ENCODE measurements at places on chromosomes 1 and 21.
A peak's percentile ranks its signal among the peaks of the same experiment; 100 is the strongest.

GRCh38 chr1:30058970-30059369 lies 664.4 kb downstream of the MATN1 start:
- no peak for DNase-seq

GRCh38 chr1:176701151-176701866 lies 238.3 kb downstream of the PAPPA2 start:
- DNase-seq: no peak

DNA sequence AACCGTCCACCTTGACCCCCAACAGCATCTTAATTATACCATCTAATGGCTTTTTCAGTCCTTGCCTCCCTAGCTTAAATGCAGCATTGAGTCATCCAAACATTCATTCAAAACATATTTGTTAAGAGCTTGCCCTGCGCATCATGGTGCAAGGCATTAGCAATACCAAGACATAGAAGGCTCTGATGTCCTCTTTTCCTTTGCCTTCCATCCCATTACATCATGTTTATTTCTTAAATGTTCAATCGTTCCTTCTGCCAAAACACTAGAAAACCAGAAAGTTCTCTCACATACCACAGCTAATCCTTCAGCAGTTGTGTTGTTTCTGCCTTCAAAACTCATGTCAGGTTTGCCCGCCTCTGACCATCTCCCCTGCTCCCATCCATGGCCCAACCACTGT lies 29.8 kb upstream of the VTCN1 start:
- no peak for DNase-seq

DNA sequence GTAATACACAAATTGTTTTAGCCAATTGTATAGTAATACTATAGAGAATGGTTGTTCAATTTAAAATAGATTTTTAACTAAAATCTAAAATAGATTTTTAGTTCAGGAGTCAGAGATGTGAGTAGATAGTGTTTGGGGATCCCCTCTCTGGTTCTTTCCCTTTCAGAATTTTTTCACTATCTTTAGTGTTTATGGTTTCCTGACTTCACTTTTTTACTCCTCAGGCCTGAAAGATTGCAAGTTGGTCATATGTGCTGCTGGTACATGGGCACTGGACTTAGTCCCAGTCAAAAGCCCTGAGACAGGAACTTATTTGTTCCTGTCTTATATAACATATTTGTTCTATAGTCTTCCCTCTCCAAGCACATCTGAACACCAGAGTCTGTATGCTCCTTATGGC lies 96.8 kb upstream of the ATP1B1 start:
- DNase-seq: no peak

DNA sequence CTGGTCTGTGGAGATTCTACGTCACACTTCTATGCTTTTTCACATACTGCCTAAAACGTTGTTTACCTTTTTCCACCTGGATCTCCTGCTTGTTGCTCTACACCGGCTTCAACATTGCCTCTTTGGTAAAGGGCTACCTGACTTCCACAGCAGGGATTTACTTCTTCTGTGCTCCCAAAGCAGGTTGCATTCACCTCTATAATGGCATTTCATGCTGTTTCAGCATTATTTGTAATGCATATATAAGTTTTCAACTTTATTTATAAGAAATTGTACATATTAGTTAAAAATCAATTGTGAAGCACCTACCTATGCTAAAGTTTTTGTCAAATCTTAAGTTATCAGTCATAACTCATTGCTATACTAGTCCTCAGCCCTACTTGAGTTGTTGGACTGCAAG lies 55.4 kb downstream of the DDAH1 start:
- no peak for DNase-seq

DNA sequence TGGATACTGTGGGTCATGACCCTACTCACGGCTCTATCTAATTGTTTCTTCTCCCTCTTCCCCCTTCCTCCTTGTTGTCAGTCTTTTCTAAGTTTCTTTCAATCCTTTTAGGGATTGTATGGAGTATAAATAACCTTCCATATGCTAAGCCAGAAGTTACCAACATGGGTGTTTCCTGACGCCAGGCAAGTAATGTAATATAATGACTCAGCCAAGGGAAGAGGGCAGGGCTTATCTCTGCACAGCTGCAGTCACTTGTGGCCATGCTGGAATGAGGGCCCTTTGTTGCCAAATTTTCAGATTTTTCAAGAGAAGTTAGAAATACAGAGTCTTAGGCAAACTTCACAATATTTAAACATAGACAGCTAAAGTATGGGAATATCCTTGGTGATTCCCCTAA lies 194.6 kb downstream of the ST6GALNAC3 start:
- DNase-seq: no peak

GRCh38 chr1:154095456-154096060 lies 59.3 kb downstream of the NUP210L start:
- no peak for DNase-seq

GRCh38 chr1:24126018-24126671 lies 14.2 kb upstream of the MYOM3 start:
- peak; percentile 16 for DNase-seq

DNA sequence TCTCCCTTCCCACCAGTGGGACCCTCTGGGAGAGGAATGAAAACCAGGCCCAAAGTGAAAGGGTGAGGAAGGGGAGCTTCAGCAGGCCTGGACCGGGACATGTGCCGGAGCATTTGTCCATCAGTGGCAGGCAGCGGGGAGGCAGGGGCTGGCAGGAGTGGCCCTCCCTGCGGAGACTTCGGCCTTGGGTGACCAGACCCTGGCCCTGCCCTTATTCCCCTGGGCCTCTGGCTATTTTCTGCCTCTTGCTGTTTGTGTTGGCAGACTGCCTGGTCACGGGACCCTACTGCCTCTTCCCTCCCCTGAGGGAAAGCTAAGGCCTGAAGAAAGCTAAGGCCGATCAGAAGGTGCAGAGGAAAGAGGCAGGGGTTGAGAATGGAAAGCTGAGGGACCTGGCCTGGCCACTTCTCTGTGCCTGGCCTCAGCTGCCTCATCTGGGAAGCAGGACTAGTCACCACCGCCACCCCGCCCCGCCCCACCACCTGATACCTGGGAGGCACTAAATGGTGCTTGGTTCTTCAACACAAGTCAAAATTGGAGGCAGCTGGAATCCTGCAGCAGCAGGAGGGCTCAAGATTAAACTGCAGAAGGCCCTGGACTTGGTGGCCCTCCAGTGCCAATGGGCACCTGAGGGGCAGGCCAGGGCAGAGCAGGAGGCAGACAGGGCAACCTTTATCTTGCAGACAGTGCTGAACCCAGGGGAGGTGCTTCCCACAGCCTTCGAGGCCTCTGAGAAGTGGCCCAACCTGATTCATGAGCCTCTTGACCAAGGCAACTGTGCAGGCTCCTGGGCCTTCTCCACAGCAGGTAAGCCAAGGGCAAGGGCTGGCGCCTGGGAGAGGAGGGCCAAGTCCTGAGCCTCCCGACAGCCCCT lies 7.9 kb downstream of the TINAGL1 start:
- DNase-seq: no peak

DNA sequence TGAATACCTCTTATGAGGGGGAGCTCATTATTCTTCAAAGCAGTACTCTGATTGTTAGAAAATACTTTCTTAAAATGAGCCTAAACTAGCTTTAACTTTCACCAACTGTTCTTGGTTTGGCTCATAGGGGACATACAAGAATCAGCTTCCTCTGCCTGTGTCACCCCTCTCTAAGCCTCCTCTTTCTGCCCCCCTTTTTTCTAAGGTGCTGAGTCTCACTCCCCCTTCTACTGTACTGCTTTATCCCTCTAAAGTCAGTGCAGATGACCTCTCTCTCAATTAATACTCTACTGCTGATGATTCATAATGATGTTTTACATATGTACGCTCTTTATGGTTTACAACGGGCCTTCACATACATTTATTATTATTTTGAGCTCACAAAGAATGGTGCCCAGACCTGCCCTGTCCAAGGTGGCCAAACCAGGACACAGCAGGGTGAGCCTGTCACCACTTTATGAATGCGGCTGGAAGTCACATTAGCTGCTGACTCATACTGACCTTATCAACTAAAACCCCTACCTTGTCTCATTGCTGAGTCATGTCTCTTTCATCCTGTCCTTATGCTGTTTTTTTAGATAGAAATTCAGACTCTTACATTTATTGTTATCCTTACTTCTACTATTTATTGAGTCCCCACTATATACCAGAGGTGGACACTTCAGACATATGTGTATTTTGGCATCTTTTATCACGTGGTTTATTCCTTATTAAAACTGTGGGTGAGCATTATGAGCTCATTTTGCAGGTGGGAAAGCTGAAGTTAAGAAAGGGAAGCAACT lies 126.9 kb downstream of the RNF220 start:
- DNase-seq: no peak

DNA sequence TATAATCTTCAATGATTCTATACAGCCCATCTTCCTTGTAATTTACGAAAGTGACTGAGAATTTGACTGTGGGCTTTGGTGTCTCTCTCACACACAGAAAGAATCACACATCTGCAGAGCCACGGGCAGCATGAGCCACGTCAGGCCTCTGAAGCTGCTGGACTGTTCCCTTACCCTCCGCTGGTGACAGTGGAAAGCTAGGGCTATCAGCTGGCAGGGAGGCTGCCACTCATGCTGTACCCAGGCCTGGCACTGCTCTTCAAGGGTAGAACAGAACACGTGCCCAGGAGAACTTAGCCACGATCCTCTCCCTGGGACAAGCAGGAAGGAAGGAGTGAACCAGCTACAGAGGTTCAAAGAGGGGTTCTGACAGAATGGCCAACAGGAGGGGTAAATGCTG lies 90.7 kb downstream of the JAK1 start:
- no peak for DNase-seq

GRCh38 chr1:10495475-10495817 lies 20.7 kb downstream of the PEX14 start:
- no peak for DNase-seq

DNA sequence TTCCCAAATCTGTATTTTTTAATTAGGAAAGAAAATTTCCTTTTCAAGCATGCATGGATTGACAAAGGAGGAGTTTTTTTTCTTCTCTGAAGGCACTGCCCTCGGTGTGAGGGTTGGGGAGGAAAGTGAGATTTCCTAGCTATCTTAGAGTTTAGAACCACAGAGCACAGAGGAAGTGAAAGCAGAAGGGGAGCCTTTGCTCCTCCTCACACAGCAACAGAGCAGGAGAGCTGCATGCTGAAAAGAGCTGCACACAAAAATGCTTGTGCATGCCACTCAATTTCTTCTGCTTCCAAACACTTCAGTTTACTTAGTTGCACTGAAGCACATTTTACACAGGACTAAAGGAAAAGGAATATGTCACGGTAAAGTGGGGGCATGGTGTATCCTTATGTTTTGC lies 308.1 kb downstream of the GPATCH2 start:
- no peak for DNase-seq

DNA sequence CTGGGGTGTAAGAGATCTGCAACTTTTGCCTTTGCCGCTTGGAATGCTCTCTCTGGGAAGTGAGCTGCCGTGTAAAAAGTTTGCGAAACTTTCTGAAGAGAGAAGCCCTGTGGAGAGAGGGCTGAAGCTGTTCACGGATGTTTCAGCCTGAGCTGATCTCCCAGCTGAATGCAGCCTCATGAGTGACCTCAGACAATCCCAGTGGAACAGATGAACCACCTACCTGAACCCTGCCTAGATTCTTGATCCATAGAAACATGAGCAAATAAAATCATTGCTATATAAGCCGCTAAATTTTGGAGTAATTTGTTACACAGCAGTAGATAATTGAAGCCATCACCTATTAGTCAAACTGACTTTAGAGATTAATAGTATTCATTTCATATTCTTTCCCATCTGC lies 4.4 kb upstream of the ALG6 start:
- no peak for DNase-seq

DNA sequence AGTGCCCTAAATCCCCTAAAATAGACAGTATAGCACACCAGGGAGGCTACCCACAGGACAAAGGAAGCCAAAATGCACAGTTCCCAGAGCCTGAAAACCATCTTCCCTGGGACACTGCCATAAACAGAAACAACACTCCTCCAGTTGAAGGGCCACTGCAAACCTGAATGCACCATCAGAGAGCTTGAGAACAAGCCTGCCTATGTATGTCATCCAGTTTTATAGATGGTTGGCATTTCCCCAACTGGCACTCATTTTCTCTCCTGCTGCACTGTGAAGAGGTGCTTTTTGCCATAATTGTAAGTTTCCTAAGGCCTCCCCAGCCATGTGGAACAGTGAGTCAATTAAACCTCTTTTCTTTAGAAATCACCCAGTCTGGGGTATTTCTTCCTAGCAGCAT lies 169.0 kb downstream of the AGBL4 start:
- DNase-seq: no peak

- no peak for DNase-seq
Observed at GRCh38 chr1:218553197-218553596, 208.1 kb downstream of the TGFB2 start.

- DNase-seq: no peak
Observed at GRCh38 chr1:219650880-219651279, 38.0 kb upstream of the ZC3H11B start.

GRCh38 chr1:145887631-145888030 lies 2.0 kb upstream of the ANKRD35 start:
- DNase-seq: no peak

GRCh38 chr1:172699111-172699510 lies 40.2 kb downstream of the FASLG start:
- DNase-seq: peak; percentile 79

DNA sequence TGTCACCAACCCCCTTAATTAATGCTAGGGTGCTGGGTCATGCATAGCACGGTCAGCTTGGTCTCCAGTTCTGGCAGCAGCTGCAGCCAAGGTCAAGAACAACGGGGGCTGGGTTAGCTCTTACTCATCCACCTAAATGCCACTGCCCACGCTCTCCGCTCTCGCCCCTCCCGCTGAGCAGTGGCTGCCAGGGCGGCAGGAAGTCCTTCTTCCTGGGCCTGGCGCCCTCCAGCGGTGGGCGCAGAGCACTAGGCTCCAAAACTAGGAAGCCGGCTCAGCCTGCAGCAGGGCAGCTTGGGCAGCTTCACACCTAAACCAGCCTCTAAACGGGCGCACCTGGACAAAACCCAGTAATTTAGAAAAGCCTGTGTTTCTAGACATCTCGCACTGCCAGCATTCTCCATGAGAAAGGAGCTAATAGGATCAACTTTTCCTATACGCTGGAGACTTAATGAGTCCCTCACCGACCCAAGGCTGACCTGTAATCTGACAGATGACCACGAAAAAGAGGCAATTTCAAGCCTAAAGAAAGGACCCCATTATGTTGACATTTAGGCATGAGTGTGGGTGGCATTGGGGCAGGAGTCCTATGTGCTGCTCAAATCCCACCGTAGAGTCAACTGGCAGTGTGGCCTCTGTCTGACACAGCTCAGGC lies 78.4 kb upstream of the LRRN2 start:
- peak; percentile 76 for DNase-seq

- DNase-seq: no peak
Observed at GRCh38 chr1:228737601-228738041, 2.3 kb downstream of the RHOU start.

DNA sequence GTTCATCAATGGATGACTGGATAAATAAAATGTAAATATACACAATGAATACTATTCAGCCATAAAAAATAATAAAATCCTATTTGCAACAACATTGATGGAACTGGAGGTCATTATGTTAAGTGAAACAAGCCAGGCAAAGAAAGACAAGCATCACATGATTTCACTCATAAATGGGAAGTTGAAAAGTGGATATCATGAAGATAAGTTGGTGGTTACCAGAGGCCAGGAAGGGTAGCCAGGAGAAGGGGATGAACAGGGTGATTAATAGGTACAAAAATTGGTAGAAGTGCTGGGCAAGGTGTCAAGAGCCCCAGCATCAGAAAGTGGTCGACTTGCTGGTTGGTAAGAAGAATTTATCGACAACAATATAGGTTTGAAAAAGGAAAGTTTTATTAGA lies 1.3 kb upstream of the PARK7 start:
- DNase-seq: no peak

- DNase-seq: no peak
Observed at GRCh38 chr1:156897078-156897825, 3.7 kb downstream of the PEAR1 start.

GRCh38 chr1:60510162-60510561 lies 436.6 kb upstream of the C1orf87 start:
- no peak for DNase-seq

- no peak for DNase-seq
Observed at GRCh38 chr21:37866027-37866426, 50.2 kb downstream of the KCNJ6 start.

Measured in stimulated activated CD4-positive, alpha-beta T cell treated with anti-CD3 and anti-CD28 coated beads, Interleukin-1b, Interleukin-23, amount 100 ng/mL, for 48 hours (primary cell).